ENCODE measurements at places on chromosomes 3 and 15. TPM values are rescaled to one million over a fixed set of nuclear protein-coding genes. Genes with fewer than 3 reads are reported as not detected.

Gene RPL35A
- total RNA-seq, result 1,089 TPM

Gene DVL3
- 22.6 TPM for total RNA-seq

Gene CDC25A
- total RNA-seq, result 10.9 TPM

Gene LTF
- not detected for total RNA-seq

Gene CTXN2
- 0.04 TPM for total RNA-seq

Gene CFAP91
- not detected for total RNA-seq

Data from A549 treated with CpdA at 1 μM for 4 hours (cell line).